ENCODE measurements at places on chromosomes 5 and 9.

- no peak for DNase-seq
Measured at GRCh38 chr9:4933177-4933576, 51.9 kb upstream of the JAK2 start.

- DNase-seq: no peak
Measured at GRCh38 chr9:86469476-86470250, 115.5 kb upstream of the TUT7 start.

- DNase-seq: no peak
Measured at GRCh38 chr9:137160716-137161557, 8.9 kb downstream of the LRRC26 start.

DNA sequence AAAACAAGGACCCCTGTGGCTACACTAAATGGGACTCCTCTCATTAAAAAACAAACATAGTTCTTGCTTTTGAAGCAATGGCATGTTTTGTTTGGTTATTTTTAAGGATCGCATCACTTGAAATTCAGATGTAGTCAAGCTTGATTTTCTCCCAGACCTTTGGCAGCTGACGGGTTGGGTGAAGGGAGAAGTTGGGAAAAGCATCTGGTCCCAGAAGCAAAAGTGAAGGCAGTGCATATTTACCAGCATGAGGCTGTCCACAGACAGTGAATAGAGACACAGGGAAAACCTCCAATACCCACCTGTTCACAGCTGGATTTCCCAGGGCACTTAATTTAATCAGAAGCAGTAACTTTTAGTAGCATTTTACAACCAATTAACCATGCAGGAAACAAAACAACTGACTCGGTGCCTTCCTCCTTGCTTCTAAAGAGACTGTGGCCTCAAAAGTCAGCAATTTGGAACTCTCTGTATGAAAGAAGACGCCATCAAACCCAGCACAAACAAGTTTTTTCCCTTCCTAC lies 245.4 kb downstream of the EBF1 start:
- no peak for DNase-seq

- peak; percentile 94 for DNase-seq
Measured at GRCh38 chr9:94139672-94140417, 55.6 kb downstream of the PTPDC1 start.

GRCh38 chr5:87787625-87788256 lies 375.0 kb upstream of the CCNH start:
- no peak for DNase-seq

DNA sequence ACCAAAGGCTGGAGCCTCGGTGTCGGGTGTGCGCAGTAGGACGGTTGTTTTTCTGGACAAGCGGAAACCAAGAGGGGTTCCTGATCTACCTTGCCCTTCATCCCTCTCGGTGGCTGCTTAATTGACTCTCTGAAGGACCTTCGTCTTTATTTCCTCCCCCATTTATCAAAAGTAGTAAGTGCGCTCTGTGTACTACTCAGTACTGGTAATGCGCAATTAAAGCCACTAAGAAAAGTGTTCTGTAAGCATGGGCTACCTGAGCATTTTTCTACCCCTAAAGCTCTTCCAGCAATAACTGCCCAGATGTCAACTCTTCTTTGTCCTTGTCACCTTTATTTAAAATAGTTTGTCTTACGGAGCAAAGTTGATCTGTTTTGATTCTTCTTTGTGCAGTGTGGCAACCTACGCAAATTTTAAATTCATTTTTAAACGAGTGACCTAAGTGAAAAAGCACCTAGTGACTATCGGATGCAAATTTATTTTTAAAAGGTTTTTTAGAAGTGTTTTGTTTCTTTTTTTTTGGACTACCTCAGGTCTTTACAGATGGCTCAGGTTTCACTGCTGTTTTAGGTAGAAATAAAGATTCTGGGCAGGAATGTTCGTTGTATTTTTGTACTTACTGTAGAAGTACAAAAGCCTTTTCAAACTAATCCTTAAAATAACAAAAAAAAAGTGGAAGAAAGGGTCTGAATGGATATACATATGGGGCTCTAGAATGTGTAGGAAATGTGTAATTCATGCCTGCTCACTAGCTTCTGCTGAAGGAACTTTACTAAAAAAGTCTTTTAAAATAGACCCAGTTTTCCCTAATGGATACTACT lies 2.0 kb downstream of the JMY start:
- DNase-seq: no peak

DNA sequence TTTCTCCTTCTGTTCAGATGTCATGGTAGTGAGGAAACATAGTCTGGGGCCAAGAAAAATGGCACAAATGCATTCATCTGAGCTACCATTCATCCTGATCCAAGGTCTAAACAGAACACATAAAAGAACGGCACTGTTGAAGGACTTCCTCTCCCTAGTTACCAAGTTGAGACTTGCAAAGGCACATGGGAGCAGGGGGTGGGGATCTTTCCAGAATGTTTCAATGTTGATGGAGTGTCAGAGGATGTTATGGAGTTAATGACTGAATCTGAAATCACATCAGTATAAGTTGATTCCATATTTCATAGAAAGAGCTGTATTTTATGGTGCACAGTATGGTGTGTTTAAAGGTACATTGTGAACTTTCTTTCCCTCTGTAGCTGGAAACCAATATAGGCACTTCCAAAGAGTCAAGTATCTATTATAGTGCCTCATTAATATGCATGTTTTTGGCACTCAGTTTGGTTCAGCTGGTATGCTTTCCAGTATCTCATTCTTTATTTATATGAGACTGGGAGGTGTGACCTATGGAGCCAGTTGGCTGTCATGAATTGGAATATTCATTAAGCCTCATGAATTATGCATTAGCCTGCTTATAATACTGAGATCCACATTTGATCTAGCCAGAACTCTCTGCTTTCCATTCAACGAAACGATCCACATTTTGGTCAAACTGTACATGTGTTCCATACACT lies 603.0 kb downstream of the NR2F1-AS1 start:
- no peak for DNase-seq

DNA sequence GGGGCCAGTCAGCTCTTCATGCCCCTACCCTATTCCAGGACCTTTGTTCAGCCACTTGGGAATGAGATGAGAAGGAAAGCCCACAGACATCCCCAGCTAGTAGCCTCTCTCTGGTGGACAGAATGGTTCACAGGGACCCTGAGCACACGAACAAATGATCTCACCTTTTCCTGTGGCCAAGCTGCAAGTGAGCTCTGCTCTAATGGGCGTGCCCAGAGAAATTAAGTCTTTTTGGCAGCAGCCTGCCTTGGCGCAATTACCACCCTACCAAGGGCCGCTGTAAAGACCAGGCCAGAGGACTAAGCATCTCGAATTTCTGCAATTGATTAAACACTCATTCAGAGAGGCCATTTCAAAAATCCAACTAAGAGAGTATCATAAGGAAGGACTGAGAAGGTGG lies 56.0 kb downstream of the WHRN start:
- no peak for DNase-seq

DNA sequence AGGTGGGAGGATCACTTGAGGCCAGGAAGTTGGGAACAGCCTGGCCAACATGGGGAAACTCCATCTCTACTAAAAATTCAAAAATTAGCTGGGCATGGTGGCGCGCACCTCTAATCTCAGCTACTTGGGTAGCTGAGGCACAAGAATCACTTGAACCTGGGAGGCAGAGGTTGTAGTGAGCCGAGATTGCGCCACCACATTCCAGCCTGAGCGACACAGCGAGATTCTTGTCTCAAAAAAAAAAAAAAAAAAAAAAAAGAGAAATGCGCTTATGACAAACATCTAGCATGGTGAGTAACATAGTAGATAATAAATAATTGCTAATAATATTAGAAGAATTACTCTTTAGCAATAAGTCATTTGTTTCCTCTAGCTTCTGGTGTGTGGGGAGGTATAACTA lies 25.9 kb downstream of the RUSC2 start:
- DNase-seq: no peak

DNA sequence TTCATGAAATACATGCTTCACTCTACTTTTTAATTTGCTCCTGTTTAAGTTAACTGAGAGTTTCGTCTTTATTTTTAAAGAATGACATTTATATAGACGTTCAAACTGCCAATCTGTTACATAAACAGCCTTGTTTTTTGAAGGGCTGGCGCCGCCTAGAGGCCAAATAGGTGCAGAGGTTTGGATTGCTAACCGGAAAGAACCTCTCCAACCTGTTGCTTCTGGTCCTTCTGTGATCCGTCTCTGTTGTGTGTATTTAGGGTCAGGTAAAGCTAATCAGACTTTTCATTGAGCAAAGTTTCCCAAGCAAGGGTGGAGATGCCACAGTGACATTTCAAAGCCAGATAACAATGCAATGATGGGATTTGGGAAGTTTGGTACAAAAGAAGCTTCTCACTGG lies 39.5 kb upstream of the GLIS3 start:
- peak; percentile 84 for DNase-seq

GRCh38 chr5:53239301-53239990 lies 129.9 kb upstream of the MOCS2 start:
- no peak for DNase-seq

DNA sequence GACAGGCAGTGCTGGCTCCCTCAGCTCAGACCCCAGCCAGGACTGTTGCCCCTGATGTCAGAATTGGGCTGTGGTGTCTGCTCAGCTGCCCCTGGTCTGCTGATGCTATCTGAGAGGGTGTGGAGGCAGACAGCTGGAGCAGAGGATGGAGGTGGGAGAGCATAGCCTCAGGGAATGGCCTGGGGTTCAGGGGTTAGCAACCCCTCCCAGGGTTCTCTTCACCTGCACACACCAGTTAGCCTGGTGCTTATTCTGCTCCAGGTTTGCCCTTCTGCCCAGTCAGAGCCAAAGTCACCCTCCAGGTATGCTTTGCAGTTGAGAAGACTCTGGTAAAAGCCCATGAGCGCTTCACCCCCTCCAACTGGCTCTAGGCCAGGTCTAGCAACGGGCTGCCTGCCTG lies 109.8 kb downstream of the SAXO1 start:
- DNase-seq: no peak

GRCh38 chr5:34524123-34524522 lies 132.0 kb upstream of the RAI14 start:
- no peak for DNase-seq

- no peak for DNase-seq
Measured at GRCh38 chr9:114725930-114726329, 43.9 kb upstream of the TEX48 start.

DNA sequence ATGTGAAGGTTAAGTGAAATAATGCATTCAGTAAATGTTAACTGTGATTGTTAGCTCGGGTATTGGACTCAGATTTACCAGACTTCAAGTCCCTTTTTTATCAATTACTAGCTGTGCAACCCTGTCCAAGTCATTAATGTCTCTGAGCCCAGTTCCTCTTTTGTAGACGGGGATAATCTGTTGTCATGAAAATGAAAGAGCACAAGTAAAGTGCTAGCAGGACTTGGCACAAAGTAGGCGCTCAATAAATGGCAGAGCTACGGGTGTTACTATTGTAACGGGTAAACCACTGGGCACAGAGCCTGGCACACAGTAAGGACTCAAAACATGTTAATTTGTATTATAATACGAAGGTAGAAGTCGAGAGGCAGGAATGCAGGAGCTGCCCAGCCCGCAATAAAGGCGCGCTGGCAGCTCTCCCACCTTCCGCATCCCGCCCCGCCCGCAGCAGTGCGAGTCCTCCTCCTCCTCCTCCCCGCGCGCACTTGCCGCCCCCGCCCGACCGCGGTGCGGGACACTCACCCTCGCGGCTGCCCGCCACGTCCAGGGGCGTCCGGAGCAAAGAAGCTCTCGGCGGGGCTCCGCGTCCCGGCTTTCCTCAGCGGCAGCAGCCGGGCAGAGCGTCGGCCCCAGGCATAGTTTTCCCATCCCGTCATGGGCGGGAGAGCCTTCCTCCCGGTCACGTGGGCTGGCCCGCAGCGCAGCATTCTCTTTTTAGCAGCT lies at the start of gene C1QTNF2:
C1QTNF2 (minus strand) TSS at position 637 of the 723 bp plus-strand sequence. CDS start 15,615 bp downstream, outside the sequence.
- peak; percentile 79 for DNase-seq

DNA sequence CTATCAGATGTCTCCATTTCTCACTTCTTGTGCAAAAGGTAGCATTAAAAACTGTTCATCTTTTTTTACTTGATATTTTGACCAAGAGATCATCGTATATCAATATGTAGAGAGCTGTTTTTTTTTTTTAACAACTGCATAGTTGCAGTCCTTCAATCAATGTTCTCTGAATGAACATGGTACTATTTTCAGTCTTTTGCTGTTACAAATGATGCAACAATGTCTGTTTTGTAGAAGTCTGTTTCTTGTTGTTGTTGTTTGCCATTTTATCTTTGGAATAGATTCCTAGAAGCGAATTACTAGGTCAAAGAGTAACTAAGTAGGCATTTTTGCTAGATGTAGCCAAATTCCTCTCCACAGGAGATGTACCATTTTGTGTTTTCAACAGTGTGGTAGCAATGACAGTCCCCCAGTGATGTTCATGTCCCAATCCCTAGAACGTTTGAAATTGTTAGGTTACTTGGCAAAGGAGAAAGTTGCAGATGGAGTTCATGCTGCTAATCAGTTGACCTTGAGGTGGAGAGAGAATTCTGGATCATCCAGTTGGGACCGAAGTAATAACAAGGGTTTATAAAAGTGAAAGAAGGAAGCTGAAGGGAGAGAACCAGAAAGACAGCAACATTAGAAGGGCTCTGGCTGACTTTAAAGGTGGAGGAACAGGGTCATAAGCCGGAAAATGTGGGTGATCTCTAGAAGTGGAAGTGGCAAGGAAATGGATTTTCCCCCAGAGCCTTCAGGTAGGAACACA lies 6.3 kb downstream of the MTREX start:
- DNase-seq: no peak

DNA sequence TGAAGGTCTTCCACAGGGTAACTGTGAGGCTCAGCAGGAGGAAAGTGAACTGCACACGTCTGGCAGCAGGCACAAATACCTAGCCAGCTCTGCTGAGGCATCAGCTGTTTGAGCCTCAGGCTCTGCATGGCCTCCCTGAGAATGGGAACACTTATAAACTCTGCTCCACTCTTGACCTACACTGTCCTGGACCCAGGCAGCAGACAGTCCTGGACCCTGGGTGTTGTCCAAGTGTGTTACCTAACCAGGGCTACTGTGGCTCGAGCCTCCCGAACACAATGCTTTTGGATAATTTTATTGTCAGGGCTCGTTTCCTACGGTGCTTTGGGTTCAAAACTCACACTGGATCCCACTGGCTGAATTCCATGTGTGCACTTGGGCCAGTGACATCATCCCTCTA lies 497.9 kb downstream of the SEMA5A start:
- DNase-seq: no peak

- DNase-seq: no peak
Measured at GRCh38 chr5:58208674-58209073, 251.2 kb downstream of the PLK2 start.

DNA sequence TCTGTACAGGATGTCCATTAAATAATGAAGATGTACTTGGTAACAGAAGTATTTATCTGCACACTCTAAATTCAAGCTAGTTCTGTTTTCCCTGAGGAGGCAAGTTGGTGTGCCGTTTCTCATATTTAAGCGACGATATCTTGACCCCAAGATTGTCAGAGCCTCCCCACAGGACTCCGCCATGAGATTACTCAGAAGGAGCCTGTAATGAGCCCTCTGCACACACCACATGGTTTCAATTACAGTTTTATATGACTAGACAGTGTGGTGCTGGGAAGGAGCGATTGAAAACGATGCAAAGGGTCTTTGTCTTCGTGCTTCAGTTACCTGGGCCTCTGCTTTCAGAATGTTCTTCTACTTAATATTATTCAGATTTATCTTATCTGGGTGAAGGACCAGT lies 840.4 kb upstream of the WWC1 start:
- no peak for DNase-seq

GRCh38 chr9:14222149-14222835 lies 91.6 kb downstream of the NFIB start:
- DNase-seq: no peak

GRCh38 chr5:90514520-90514919 lies 14.9 kb downstream of the LYSMD3 start:
- no peak for DNase-seq
